ENCODE measurements at places on chromosomes 2 and 18. TPM values are rescaled to one million over a fixed set of nuclear protein-coding genes. Genes with fewer than 3 reads are reported as not detected.

GRCh38 chr18:76874642-76875389, 52.5 kb downstream of the ZNF236 start:
- H3K4me3 ChIP-seq, result peak overlapping the region; percentile 80
- no peaks in the 10 kb centered on the region for H3K27me3 ChIP-seq
- peaks cover 20% of the 10 kb centered on the region for H3K4me1 ChIP-seq
- peak; percentile 99 for ATAC-seq
- peaks cover 87% of the 10 kb centered on the region for H3K36me3 ChIP-seq
- H3K27ac ChIP-seq, result peak overlapping the region; percentile 97

Gene SULT1C2
- total RNA-seq, result not detected

- H3K27me3 ChIP-seq, result peaks cover 40% of the 10 kb centered on the region
- H3K4me3 ChIP-seq, result no peak overlapping the region
- no peaks in the 10 kb centered on the region for H3K36me3 ChIP-seq
- H3K27ac ChIP-seq, result no peak overlapping the region
Measured at GRCh38 chr2:176496761-176497160, 227.5 kb downstream of the MTX2 start.

GRCh38 chr2:169272010-169272409, 90.3 kb downstream of the LRP2 start:
- H3K4me3 ChIP-seq, result no peak overlapping the region
- H3K27me3 ChIP-seq, result peaks cover 5% of the 10 kb centered on the region
- no peak overlapping the region for H3K27ac ChIP-seq

DNA sequence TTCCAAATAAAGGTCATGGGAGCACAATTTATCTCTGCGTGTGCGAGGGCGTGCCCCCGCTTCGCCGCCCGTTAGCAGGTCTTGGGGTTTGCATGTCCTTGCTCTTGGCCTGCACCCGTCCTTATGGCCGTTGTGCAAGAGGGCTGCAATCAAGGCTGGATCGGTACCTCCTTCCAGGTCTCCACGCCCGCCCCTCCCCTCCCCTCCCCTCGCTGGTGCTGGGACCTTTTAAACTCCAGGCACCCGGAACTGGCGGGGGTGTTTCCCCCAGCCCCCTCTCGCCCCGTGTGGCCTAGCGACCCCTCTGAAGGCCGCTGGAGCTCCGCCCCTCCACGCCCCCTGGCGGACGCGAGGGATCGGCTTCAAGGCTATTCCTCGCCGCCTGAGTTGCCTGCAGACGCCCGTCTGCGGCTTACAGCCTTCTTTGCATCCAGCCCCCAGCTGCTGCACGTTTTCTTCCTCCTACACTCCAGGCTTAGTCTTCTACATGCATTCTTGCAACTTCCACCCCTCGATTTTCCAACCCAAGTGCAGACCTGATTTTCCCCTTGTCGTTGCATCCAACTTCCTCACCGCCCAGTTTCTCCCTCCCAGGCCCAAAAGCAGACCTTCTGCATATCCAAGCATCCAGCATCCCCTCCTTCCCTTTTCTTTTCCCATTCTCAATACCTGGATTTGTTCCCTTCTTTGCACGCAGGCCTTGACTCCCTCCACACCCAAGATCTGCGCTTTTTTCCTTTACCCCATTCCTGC, 577 bp downstream of the IDH1 start:
- H3K36me3 ChIP-seq, result peaks cover 37% of the 10 kb centered on the region
- H3K4me3 ChIP-seq, result peak overlapping the region; percentile 93
- peaks cover 9% of the 10 kb centered on the region for H3K4me1 ChIP-seq
- H3K27me3 ChIP-seq, result no peaks in the 10 kb centered on the region
- peak overlapping the region; percentile 49 for H3K27ac ChIP-seq

DNA sequence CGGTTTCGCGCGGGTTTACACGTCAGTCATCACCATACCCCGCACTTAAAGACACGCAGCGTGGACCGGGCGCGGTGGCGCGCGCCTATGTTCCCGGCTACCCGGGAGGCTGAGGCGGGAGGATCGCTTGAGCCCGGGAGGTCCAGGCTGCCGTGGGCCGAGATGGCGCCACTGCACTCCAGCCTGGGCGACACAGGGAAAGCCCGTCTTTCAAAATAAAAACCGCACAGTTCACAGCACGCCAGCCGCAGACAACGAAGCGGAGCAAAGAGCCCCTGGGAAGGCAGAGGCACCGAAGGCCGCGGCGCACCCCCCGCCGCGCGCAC, 328 bp downstream of the DTYMK start:
- H3K27ac ChIP-seq, result peak overlapping the region; percentile 33
- H3K27me3 ChIP-seq, result no peaks in the 10 kb centered on the region
- peak; percentile 3 for ATAC-seq
- peaks cover 78% of the 10 kb centered on the region for H3K36me3 ChIP-seq
- H3K4me1 ChIP-seq, result no peaks in the 10 kb centered on the region
- peak overlapping the region; percentile 90 for H3K4me3 ChIP-seq
